ENCODE measurements at places on chromosomes 2 and 18.

DNA sequence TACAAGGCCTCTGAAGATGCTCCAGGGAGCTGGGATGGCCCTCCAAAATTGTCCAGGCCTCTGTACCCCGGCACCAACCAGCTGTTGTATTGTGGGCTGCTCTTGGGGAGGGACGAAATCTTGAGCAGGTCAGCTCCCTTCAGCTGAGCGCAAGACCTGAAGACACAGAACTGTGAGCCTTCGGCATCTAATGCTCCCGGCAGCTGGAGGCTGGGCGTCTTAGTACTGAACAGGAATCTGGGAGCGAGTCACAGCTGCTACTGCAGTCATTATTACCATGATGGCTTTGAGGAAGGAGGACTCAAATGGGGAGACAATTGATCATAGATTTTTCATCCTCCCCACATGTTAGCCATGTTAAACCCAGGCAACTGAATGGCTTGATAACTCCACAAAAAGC, 83.0 kb upstream of the LTBP1 start:
- DNase-seq, result no peak

- DNase-seq, result no peak
Observed at GRCh38 chr18:9092665-9093064, 9.8 kb upstream of the NDUFV2 start.

- no peak for DNase-seq
Observed at GRCh38 chr18:24470022-24470618, 9.7 kb downstream of the HRH4 start.

GRCh38 chr2:85053802-85054201, 79.4 kb upstream of the TCF7L1 start:
- DNase-seq, result no peak

GRCh38 chr2:160225722-160226121, 25.6 kb upstream of the ITGB6 start:
- DNase-seq, result no peak

DNA sequence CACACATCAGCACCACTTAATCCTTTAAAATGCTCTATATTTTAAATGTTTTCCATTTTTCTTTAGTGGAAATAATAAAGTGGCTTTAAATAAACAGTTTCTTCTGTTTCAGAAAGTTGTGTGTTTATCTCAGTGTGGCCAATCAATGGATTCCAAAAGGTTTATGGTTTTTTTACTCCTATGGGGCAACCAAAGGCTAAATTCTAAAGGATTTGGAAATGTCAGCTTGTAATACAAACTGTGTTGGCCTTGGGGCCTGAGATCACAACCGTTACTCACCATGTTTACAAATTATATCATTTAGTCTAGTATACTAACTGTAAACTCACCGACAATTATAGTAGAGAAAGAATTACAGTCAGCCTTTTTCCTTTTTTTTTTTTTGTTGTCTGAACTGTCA, 827.2 kb downstream of the EPHA4 start:
- no peak for DNase-seq

DNA sequence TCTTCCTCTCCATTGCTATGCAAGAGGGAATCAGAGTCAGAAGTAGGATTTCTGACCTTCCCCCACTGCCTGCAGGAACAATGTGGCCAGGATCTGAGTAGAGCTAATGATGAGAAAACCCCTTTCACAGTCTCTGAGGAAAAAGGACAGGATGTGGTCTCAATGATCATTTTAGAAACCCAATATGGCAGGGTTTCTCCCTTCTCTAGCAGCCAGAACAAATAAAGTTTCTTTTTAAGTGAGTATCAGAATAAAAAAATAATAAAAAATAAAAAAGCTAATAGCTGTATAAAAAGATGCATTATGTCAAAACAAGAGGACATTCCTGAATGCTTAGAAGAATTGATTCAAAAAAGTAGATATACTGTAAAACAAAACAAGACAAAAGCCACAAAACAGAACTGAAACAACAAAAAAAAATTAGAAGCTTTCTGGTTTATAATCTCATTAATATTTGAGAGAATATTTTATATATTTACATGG, 1124.9 kb upstream of the ZEB2 start:
- DNase-seq, result no peak

- DNase-seq, result no peak
Observed at GRCh38 chr2:134777593-134777992, 58.8 kb upstream of the TMEM163 start.

All from CD8-positive, alpha-beta memory T cell (primary cell).